Activated T-cell treated with anti-CD3 and anti-CD28 coated beads, Interleukin-2, amount 50 U/mL, for 72 hours (primary cell): ENCODE measurements at places on chromosomes 16 and 17. TPM values are rescaled to one million over a fixed set of nuclear protein-coding genes. Genes with fewer than 3 reads are reported as not detected.

GRCh38 chr16:27285676-27286196 lies 17.2 kb upstream of the NSMCE1 start:
- H3K27me3 ChIP-seq: no peaks in the 10 kb centered on the region
- H3K36me3 ChIP-seq: peaks cover 19% of the 10 kb centered on the region
- H3K27ac ChIP-seq: peak overlapping the region; percentile 77
- H3K4me1 ChIP-seq: peaks cover 91% of the 10 kb centered on the region
- DNase-seq: no peak
- H3K4me3 ChIP-seq: peak overlapping the region; percentile 55

DNA sequence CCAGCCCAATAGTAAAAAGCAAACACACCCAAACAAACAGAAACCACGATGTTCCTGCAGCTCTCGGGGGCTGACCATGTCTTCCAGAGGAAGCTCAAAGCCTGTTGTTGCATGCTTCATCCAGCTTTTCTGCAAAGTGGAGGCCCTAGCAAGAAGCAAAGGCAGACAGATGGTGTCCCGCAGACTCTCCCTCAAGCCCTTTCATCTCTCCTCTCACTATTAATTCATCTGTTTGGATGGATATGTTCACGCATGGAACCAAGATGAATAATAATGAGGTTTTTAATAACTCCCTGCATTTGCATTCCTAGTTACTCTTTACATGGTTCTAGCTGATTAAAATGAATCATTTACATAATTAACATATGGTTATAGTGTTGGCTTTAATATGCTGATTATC lies 36.6 kb downstream of the RBFOX1 start:
- H3K36me3 ChIP-seq: peaks cover 1% of the 10 kb centered on the region
- no peaks in the 10 kb centered on the region for H3K4me1 ChIP-seq
- DNase-seq: no peak
- H3K27me3 ChIP-seq: no peaks in the 10 kb centered on the region

DNA sequence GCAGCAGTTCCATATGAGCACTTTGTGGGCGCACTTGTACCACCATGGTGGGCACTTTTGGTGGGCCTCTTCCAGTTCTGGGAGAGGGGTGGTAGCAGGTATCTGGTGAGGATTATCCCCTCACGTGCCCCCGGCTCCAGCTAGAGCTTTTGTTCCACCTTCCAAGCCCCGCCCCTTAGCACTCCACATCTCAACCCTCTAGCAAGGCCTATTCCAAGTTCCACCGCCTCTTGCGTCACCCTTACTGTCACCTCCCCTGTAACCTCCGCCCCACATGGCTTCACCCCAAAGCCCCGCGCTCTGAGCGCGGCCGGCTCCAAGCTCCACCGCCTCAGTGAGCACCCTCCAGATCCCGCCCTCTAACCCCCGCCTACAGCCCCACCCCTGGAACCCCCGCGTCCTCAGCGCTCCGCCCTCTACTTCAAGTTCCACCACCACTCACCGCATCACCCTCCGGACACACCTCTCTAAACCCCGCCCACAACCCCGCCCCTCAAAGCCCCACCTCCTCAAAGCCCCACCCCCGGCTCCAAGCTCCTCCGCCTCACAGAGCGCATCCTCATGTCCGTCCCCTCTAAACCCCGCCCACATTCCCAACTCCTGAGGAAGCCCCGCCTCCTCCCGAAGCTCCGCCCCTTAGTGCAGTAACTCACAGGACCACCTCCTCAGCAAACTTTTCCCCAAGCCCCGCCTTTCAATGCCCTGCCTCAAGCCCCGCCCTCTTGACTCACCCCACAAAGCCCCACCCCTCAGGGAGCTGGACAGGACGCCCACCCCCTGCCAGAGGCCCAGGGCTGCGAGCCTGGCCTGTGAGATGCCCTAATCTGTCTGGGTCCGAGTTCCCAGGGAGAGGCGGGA lies 11.1 kb downstream of the SCN4A start:
- H3K36me3 ChIP-seq: no peaks in the 10 kb centered on the region
- DNase-seq: peak; percentile 54
- H3K4me3 ChIP-seq: peak overlapping the region; percentile 50

DNA sequence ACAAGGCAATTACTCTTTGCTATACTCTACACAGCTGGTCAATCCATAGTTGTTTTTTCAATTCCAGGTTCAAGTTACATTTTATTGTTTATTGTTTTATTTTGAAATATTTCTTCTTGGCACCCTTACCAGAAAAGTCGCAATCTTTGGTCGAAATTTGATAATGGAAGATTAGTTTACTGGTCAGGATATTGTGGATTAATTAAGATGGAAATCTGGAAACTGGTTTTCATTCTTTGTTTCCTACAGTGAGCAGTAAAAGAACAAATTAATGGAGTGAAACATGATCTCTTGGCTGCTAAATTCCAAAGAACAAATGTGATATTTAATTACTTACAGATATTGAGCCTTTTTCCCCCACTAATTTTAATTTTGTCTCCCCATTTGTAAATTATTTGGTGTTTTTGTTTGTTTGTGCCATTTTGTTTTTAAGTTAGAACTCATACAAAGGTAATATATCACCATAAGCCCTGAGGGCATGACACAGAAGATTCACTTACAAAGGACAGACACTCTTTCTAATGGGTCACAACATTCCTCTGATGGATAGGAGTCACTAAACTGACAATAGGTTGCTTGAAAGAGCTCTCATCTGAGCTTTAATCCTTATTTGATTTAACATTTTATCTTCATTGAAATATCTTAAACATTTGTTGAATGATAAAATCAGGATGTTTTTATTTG lies 700.2 kb downstream of the KCNJ2 start:
- no peak overlapping the region for H3K4me3 ChIP-seq
- no peaks in the 10 kb centered on the region for H3K4me1 ChIP-seq
- H3K36me3 ChIP-seq: no peaks in the 10 kb centered on the region
- no peak for DNase-seq

GRCh38 chr17:29326023-29326813 lies 32.3 kb upstream of the NUFIP2 start:
- no peaks in the 10 kb centered on the region for H3K27me3 ChIP-seq
- no peaks in the 10 kb centered on the region for H3K4me1 ChIP-seq
- DNase-seq: no peak
- no peak overlapping the region for H3K27ac ChIP-seq
- no peak overlapping the region for H3K4me3 ChIP-seq

GRCh38 chr16:31092330-31092729 lies 2.3 kb downstream of the VKORC1 start:
- H3K27ac ChIP-seq: no peak overlapping the region
- no peak overlapping the region for H3K4me3 ChIP-seq
- no peak for DNase-seq
- H3K36me3 ChIP-seq: no peaks in the 10 kb centered on the region
- peaks cover 38% of the 10 kb centered on the region for H3K4me1 ChIP-seq
- no peaks in the 10 kb centered on the region for H3K27me3 ChIP-seq

The PRAC2 gene
- total RNA-seq: not detected

The GCGR gene
- total RNA-seq: 0.17 TPM

The PERCC1 gene
- total RNA-seq: not detected

The SERPINF2 gene
- total RNA-seq: 1.6 TPM

The PRSS8 gene
- not detected for total RNA-seq

The CBX2 gene
- total RNA-seq: 5.6 TPM

The DPEP2 gene
- 11.4 TPM for total RNA-seq
